ENCODE measurements at places on chromosomes 12 and 14. TPM values are rescaled to one million over a fixed set of nuclear protein-coding genes. Genes with fewer than 3 reads are reported as not detected.

Gene DACT1
- 1.4 TPM for total RNA-seq

Gene DIABLO
- total RNA-seq, result 51.0 TPM

Gene KCNA1
- total RNA-seq, result not detected

- DNase-seq, result no peak
Measured at GRCh38 chr12:80472236-80472635, 28.2 kb downstream of the PTPRQ start.

DNA sequence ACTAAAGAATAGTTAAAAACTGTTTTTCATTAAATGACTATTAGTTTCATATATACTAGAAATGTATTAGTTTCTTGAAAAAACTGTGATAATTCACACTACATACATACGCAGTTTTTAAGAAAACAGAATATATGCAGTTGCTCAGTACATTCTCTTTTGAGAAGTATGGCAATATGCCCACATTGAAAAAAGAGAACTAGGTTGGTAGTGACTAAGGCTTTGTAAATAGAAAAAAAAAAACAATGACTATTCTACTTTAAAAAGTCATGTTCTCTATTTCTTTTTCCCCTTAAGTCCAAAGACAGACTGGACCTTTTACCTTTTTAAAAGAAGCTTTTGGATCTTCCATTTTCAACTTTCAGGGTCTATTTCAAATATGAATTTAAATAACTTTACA lies 25.0 kb downstream of the SNX6 start:
- no peak for DNase-seq
